Mucosa of gallbladder (tissue), 1 donor: ENCODE measurements at places on chromosomes 16 and 17. TPM values are rescaled to one million over a fixed set of nuclear protein-coding genes. Genes with fewer than 3 reads are reported as not detected.
A peak's percentile ranks its signal among the peaks of the same experiment; 100 is the strongest.

- no peak for DNase-seq
Measured at GRCh38 chr17:16415031-16415924, at the start of gene TRPV2. TSS of gene TRPV2 (plus strand) at chr17:16415571. CDS start at chr17:16417669, 2,098 bp downstream.

DNA sequence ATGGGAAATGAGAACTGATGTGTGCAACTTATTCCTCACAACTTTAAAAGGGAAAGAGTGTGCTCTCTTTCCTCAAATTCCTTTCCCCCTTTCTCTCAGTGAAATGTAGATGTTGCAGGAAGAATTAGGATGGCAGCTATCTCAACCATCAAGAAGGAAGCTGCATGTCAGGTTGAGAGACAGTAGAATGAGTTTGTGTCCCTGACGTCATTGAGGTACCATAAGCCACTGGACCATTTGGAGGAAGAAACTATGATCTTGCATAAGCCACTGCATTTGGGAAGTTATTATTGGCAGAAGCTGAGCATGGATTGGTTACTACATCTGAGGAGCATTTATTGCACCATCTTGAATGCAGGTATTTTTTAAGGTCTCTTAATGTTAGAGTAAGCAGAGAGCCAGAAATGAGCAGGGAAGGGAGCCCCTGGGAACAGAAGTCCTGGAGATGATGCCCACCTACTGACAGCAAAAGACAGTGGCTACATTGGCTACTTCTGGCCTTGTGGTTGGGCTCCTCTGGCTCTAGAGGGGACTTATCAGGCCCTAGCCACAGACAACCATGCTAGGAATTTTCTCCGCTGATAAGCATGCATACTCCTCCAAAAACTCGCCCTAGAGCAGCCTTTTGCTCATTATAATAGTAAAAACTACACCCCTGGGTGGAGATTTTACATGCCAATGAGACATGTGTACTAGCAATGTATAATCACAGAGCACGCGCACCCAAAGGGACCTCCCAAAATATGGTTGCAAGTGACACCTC is 249.0 kb upstream of the SALL1 start:
- DNase-seq = no peak

DNA sequence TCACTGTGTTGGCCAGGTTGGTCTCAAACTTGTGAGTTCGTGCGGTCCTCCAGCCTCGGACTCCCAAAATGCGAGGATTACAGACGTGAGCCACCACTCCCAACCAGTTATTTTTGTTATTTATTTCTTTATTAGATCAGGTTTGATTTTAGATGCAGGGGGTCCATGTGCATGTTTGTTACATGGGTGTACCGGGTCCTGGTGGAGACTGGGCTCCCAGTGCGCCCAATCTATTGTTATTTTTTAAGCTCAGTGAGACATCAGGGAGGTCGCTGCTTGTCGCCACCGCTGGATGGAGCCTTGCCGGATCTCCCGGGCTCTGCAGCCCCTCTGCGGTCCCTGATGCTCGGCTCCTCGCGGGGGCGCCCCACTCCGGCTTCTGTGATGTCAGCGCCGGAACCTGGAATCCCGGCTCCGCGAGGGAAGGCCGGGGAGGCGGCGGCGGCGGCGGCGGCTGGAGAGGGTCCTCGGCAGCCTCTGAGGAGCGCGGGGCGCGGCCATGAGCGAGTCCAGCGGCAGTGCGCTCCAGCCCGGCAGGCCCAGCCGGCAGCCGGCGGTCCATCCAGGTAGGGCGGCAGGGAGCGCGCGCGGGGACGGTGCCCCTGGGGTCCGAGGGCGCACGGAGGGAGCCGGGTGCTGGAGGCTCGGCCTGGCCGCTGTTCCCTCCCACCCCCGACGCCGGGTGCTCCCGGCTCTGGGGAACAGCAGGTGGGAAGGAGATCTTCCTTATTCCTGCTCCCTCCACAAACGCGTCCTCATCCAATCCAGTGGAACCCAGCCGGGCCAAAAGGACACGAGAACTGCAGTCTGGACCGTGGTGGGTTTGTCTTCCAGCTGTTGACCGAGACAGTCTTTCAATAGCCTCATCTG is at the start of gene TMC7:
Gene TMC7 (plus strand): TSS at position 370 of the 870 bp plus-strand sequence. CDS start 130 bp downstream, at position 500.
- DNase-seq = peak; percentile 85

The TUBB3 gene
- 9.5 TPM for total RNA-seq

DNA sequence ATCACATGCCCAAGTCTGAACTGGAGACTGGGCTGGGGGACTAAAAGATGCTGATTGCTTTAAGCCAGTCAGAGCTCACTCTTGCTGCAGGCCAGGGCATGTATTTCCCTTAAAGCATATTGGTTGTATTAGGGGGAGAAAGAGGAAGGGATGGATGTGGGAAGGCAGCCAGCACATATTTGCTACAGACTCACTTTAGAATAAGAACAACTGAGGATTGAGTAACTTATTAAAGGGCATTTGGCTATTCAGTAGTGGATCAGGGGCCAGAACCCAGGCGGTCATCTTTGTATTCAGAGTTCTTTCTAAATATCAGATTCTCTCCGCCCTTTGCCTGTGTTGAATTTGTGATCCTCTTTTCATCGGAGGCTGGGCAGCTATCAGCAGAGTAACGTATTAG is 231.7 kb downstream of the HAPSTR1 start:
- no peak for DNase-seq

GRCh38 chr16:81394966-81395655 is 49.5 kb upstream of the CMIP start:
- DNase-seq = peak; percentile 35

DNA sequence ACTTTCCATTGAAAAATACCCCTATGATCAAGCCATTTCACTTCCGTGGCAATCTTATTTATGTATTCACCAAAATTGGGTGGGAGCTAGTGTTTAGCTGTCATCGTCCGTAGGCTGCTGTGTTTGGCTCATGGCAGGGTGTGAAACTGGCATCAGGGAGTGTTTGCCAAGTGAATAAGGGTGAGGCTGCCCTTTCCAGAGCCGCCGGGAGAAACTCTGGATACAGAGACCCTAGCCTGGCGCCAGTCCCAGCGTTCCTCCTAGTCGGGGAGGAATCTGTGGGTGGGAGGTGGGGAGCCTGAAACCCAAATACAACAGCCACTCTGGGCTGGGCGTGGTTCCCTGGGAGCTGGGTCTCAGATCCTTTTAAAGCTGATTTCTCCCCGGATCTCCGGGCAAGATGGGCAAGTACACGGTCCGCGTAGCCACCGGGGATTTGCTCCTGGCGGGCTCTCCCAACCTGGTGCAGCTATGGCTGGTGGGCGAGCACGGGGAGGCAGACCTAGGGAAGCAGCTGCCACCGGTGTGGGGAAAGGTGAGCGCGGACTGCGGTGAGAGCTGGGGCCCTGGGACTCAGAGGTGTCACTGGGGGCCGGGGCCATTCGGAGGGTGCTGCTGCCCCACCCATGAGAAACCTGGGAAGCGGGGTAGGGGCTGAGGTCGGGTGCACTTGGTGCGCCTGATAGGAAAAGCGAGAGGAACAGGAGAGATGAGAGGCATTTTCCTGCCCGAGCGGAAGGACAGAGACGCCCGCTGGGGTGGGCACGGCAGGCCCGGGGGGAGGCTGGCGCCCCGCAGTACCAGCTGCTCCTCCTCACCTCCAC is 62.1 kb upstream of the TEKT1 start:
- DNase-seq = no peak

The SLC16A11 gene
- total RNA-seq = 4.5 TPM

GRCh38 chr16:8173111-8173644 is 417.1 kb downstream of the TMEM114 start:
- peak; percentile 70 for DNase-seq
